Hematopoietic multipotent progenitor cell treated with erythropoietin and hydrocortisone succinate and interleukin-3 and kit ligand, for 17 days (in vitro differentiated cells): ENCODE measurements at places on chromosomes 2 and 18.
A peak's percentile ranks its signal among the peaks of the same experiment; 100 is the strongest.

- DNase-seq = no peak
Observed at GRCh38 chr2:26847655-26848335, at the start of gene DPYSL5. Gene DPYSL5, plus strand, starts transcription at chr2:26848132. Its CDS starts 50,368 bp downstream, at chr2:26898500.

- DNase-seq = peak; percentile 45
Observed at GRCh38 chr2:2846332-2847208, 515.5 kb upstream of the MYT1L start.

GRCh38 chr18:50788284-50788683 lies 31.5 kb downstream of the MRO start:
- DNase-seq = no peak

DNA sequence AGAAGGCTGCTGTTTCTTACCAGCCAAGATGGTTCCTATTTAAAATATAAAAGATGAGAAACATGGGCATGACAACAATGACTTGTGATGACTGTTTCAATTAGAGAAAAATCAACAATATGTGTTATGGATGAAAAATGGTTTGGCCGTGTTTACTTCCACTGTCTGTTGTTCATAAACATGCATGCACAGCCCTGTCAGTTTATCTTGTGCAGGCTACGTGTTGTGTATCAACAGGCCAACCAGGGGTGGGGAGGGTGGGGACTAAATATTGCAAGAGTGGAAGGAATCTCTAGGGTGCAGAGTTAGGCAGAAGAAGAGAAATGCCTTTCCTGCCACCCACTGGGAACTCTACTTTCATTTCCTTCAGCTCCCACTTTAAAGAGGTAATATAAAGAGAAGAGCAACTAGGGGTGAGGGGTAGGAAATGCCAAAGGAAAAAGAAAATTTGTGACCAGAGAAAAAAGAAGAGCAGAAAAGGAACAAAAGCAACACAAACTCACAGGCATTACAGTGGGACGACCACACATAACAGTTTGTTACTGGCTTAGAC lies 116.8 kb upstream of the MEIS1 start:
- DNase-seq = no peak

- DNase-seq = no peak
Observed at GRCh38 chr2:133768256-133768655, 200.0 kb upstream of the NCKAP5 start.

DNA sequence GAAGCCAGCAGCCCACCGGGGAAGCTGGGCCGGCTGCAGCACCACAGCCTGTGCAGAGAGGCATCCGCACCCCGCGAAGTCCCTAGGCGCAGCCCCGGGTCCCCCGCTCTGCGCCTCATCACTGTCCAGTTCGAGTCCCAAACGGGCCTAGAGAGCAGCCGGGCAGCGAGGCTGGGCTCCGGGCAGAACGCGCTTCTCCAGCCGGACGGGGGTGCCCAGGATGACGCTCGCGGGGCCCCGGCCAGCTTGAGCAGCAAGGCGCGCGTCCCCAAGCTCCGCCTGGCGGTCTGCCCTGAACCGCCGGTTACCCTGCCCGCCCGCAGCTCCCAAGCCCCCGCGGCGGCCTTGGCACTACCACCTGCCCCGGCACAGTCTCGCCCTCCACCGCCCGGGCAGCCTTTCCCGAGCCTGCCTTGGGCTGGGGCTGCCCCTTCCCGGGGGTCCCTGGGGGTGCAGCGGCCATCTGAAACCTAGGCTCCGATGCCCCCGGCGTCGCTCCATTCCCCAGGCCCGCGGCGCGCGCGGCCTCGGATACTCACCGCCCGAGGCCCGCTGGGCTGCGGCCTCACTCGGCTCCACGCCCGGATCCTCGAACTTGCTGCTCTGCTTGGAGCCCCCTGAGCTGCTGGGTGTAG lies 591 bp downstream of the SLC16A14 start:
- DNase-seq = no peak

DNA sequence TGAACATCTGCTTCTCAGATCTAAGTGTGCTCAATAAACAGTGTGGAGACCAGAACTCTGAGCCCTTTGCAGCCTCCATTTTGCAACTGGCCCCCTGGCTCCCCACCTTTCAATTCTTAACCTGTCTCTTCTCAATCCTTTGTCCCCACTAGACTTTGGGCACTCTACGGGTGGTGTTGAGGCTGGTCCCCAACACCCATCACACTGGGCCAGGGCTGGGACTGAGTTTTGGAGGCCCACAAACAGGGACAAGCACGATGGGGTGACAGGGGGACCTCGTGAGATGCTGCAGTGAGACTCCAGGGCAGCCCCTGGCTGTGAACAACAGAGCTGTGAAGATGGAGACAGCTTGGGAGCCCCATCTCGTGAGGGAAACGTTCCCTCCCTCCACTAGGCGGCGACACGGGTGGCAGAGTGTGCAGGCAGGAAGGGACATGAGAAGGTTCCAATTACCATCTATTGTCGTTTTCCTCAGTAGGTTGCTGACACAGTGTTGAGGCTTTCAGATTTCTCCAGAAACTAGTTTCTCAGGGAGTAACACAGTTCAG lies 1.2 kb downstream of the ANKMY1 start:
- peak; percentile 80 for DNase-seq

GRCh38 chr2:215324811-215325210 lies 13.0 kb downstream of the ATIC start:
- DNase-seq = no peak

- DNase-seq = no peak
Observed at GRCh38 chr18:77209587-77209986, 40.1 kb upstream of the GALR1 start.

DNA sequence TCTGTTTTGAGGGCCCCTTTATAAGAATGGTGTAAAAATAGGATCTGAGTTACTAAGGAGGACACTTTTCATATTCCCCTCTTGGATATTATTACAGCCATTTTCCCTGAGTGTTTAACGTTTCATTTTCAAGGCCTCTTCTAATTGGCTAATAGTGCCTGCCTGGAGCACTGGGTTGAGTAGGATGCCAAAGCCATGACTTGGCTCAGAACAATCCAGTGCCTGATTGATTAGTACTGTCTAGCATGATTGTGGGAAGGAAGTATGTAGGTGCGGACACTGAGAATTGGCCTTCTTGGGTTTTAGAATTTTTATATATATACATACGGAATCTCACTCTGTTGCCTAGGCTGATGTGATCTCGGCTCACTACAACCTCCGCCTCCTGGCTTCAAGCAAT lies 66.1 kb downstream of the NAB1 start:
- DNase-seq = no peak

DNA sequence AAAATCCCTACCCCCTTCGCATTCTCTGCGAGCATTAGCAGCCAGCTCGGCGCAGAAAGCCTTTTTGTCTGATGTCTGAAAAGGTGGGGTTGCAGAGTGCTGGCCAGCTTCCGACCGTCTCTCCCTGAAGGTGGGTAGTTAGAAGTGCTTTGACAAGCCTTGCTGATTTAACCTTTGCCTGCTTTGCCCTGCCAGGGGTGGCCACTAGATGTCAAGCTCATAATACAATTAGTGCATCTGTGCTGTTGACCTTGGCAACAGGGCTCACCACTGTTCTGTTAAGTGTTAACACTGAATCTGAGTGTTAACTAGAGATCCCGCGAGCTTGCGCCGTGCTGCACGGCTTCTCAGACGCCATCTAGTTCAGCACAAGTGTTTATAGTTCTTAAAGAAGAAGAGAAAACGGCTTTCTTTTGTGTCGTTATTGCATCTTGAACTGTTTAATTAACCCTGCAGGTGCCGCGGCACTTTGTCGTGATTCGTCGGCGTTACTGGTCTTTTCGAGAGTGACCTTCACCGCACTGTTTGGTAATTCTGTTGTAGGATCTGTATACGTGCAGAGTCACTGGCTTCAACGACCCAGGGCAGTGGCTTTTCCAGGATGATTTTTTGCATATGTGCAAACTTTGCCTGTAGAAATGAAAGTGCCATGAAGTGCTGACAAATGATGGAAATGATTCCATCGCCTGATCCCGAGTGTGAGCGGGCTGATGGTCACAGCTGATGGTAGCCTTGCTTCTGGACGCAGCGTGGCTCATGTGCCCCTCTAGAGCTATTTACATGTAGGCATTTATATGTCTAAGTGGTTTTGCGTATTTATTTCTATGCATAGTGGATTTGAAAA lies 5.5 kb downstream of the SALL3 start:
- DNase-seq = no peak

DNA sequence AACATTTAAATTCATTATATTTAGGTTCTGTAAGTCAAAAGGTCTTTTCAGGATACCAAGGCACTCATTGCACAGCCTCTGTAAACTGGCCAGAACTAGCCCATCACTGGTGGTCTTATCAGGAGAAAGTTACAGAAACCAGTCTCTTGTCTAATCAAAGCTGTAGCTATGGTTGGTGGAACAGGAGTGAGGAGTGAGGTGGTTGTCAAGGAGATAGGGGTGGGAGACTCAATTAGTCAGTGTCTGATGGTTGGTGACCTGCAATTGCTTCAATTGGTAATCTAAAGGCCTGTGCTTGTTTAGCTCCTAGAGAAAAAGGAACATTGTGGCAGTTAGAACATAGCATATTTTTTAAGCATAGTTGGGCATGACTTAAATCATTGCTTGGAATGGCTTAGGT lies 458.6 kb upstream of the CDH2 start:
- DNase-seq = no peak

DNA sequence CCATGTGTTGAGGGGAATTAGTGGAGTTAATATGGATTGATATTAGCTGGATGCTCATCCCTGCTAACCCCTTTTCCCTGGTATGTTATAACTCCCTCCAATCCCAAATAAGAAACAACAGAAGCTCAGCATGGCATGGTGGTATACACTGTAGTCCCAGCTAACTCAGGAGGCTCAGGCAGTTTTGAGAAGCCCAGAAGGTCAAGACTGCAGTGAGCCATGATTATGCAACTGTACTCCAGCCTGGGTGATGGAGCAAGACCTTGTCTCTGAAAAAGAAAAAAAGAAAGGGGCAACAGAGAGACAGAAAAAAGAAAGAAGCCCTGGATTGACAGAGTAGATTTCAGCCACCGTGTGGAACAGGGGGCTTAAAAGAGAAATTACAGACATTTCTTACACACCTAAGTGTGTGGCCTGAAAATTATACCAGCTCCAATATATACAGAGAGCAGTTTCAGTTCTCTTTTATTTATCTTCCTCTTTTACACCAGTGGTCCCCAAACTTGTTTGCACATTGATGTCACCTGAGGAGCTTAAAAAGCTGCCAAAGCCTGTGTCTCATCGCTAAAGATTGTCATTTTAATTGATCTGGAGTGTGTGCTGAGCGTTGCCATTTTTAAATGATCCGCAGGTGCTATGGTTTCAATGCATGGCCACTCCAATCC lies 203.6 kb downstream of the UBE2E3 start:
- DNase-seq = no peak

DNA sequence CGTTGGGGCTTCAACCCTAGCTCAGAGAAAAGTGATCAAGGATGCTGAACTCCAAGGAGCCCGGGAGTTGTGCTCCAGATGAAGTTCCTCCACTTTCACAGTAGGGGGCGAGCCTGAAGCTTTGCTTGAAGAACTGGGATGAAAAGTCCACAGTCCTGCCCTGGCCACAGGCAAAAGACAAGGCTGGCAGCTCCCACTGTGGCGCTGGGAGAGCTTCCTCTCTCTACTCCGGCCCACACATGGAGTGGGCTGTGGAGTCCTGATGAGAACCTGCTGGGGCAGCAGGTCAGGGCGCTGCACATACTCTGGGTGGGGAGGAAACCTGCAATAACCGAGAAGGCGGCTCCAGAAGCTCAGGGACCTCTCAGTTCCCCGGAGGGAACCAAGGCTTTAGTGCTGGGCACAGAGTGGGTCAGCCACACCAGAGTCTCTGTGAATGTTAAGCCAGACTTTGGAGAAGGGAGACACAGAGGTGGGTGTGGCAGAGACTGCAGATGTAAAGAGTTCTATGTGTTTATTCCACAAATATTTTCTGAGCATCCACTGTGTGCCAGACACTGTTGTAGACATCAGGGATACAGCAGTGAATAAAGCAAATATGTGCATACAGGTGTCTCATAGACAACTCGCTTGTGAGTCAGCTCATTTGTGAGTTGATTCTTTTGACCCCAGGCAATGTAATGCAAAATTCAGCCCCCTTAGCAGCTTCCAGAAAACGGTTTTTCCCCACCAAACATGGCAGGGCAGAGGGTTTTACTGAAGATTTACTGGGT lies 48.0 kb upstream of the MRPL33 start:
- DNase-seq = no peak

GRCh38 chr2:232323328-232323650 lies 55.3 kb upstream of the ALPP start:
- no peak for DNase-seq

DNA sequence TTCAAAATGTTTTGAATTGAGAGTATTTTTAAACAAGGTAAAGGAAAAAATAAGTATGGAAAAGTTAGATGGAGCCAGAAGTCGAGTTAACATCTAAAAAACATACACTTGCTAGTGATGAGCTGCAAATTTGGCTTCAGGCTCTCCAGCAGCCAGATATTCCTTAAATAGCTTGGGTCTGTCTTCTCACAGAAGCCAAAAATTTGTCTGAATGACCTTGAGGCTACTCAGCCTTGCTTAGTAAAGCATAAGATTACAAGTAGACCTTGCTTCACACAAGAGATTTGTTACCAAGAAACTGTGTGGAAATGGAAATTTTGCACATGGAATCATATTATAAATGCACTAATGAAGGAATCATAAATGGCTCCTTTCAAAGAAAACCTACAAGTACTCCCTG lies 40.8 kb upstream of the GRB14 start:
- DNase-seq = no peak

GRCh38 chr2:239662413-239663120 lies 261.7 kb upstream of the HDAC4 start:
- DNase-seq = no peak

GRCh38 chr2:30584116-30584515 lies 137.1 kb downstream of the LCLAT1 start:
- no peak for DNase-seq

DNA sequence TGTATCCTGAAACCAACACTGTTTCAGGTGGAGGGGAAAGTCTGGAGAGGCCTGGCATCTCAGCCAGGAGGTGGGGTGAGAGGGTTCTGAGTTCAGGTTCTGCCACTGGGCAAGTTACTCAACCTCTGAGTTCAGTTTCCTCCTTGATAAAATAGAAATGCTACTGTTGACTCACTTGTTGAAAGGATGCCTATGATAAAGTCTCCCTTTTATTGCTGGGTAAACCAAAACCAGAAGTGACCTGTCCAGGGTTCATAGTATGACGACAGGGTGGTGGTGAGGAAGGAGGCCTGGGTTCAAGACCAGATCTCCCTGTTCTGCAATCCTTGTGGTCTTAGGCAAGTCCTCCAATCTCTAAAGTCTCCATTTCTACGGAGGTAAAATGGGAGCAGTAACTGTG lies 232.7 kb downstream of the PRKCE start:
- DNase-seq = no peak

GRCh38 chr2:40273734-40274182 lies 178.1 kb downstream of the SLC8A1 start:
- no peak for DNase-seq

DNA sequence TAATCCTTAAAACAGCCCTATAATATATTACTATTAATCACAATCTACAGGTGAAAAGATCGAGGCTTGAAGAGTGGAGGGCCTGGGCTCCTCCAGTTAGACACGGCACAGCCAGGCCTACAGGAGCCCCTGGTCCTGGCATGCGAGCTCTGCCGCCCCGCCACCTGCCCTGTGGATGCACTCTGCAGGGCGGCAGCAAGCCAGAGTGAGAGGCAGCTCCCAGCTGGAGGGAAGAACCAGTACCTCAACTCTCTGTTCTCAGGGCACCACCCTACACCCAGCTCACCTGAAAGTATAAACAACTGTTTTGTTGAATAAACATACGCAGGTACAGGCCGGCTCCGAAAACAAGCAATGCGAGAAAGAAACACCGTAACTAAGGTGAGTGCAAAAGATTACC lies 34.6 kb downstream of the EIPR1 start:
- no peak for DNase-seq

- DNase-seq = no peak
Observed at GRCh38 chr2:65017335-65017734, 28.1 kb downstream of the SLC1A4 start.

- DNase-seq = no peak
Observed at GRCh38 chr2:223901854-223902253, 43.3 kb downstream of the WDFY1 start.
